MM.1S (cell line): ENCODE measurements at places on chromosomes 5 and 9.

DNA sequence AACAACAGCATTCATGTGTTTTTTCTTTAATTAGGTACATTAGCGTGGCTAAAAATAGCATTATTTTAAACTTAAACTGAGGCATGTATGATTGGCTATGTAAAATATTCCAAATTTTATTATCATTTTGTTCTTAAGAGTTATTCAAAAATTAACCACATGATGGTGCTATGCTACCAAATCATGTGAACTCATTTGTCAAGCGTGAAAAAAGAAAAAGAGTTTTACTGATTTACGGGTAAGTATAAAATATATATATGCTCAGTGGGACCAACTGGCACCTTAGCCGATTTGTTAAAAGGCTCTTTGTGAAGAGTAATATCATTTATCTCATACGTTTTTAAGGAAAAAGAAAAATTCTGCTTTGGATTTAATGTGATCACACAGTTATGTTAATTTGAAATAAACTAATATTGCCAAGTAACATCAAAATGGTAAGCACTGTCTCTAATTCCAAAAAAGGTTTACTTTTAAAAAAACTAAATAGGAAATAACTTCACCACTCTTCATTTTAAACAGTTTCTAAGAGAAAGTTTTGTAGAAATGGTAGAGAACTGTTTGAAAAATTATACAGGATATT lies 1042.3 kb downstream of the CDH12 start:
- DNase-seq: peak; percentile 34

- DNase-seq: no peak
Measured at GRCh38 chr5:41883243-41883642, 13.0 kb upstream of the OXCT1 start.

DNA sequence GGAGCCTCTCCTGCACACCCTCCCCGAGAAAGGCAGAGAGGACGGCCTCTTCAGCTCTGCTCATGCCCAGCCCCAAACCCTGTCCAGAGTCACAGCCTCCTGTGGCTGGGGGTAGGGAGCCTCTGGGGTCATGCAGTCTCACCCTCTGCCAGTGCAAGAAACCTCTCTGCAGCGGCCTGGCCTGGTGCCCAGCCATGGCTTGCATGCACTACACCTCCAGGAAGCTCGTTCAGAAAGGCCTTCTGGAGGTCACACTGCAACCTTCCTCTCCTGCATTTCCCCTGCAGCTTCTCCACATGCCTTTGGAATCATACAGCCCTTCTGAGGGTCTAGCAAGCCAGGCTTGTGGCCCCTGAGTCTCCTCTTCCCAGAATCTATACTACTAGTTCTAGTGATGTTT lies 17.9 kb downstream of the CSF1R start:
- DNase-seq: no peak

DNA sequence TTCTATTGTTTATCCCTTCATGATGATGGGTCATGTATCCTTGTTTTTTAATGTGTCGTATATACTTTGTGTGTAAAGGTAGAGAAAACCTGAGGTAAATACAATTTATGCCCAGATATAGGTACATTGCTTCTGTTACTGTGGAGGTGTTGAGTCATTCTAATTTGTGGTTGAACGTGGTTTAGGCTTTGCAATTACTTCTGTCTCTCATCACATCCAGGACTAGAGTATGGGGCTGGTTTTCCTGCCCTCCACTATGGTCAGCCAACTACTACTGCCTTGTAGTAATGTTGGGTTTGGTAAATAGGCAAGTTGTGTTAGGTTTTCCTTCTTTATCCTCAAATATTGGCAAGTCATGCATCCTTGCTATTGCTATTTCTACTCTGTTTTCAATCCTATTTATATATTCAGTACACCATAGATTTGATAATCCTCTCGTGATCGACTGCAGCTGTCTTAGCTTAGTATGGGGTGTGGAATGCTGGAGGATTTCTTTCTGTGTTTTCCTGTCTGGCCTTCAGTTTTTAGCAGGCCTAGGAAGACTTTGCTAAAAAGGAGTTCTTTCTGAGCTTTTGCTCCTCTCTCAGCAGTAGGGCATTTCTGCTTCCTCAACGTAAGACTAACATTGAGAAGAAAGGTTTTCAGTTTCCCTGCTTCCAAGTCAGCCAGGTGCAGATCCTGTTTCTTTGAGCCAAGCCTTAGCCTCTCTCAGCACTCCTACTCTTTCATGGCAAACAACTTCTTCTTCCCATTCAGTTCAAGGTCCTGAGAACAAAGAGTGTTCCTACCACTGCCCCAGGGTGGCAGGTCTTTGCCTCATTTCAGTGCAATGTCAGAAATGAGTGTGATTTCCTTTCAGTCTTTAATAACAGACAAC lies 844.4 kb upstream of the CDH18 start:
- DNase-seq: no peak

- peak; percentile 42 for DNase-seq
Measured at GRCh38 chr5:128498844-128499455, 39.1 kb downstream of the FBN2 start.

- no peak for DNase-seq
Measured at GRCh38 chr5:145450286-145450885, 384.8 kb downstream of the PRELID2 start.

DNA sequence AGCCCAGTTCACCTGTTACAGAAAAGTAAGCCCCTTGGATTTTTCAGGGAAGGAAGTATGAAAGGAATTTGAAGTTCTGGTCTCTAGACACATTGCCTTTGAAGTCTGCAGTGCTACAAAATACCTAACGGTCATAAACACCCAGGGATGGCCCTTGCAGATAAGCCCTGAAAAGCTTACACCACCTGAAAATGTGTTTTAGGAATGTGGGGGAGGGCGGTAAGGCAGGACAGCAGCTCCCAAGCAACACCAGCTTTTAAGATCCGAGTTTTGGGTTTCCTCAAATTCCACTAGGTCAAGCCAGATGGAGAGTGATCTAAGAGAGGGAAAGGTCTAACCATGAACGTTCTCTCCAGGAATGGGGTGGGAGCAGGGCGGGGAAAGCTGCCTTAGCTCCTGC lies 114.1 kb upstream of the PANK3 start:
- DNase-seq: no peak

DNA sequence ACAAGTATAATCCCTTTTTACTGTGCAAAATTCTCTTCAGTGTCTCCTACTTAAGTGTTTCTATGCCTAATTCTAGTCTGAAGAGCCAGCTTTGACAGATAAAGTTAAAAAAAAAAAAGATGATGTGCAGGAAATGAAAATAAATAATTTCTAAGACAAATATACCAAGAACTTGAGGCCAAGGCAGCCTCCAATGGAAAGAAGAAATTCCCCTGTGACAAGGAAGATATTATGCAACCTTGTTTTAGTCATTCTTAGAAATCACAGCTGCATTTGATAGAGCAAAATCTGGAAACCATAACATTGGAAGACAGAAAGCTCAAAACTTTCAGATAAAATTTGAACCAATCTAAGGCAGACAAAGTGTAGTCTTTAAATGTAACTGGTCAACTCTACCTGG lies 375.9 kb upstream of the TLE4 start:
- DNase-seq: no peak

GRCh38 chr5:140182803-140183367 lies 7.9 kb downstream of the CYSTM1 start:
- no peak for DNase-seq

DNA sequence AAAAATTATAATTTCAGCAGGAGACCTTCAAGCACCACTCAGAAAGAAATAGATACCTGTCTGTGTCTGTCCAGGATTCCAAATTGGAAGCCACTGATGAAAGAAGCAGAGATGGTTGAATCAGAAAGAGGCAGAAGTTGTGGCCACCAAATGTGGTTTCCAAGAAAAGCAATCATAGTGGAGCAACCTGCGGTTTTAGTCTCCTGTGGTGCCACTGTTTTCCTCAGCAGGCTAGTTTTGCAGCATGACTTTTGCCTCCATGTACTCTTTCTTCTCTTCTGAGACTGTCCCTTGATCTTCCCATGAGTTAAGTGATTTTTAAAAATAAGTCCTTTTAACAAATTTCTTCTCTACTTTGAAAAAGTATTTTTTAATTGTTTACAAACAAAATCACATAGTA lies 535.8 kb downstream of the CYLC2 start:
- no peak for DNase-seq

DNA sequence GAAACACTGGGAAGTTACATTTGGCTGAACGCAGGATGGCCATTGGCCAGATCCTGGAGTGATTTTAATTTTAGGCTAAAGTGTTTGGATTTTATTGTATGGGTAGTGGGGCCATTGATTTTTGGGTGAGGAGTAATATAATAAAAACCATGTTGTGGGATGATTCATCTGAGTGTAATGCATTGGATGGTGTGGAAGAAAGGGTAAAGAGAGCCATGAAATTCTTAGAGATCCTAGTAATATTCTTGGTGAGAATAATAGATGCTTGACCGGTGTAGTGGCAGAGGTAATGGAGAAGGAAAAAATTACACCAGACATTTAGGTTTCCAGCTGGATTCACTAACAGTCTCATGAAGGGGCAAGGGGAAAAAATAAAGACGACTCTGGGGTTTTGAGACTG lies 158.1 kb downstream of the NPR3 start:
- no peak for DNase-seq

GRCh38 chr9:98763986-98764745 lies 32.2 kb downstream of the ANKS6 start:
- DNase-seq: no peak

DNA sequence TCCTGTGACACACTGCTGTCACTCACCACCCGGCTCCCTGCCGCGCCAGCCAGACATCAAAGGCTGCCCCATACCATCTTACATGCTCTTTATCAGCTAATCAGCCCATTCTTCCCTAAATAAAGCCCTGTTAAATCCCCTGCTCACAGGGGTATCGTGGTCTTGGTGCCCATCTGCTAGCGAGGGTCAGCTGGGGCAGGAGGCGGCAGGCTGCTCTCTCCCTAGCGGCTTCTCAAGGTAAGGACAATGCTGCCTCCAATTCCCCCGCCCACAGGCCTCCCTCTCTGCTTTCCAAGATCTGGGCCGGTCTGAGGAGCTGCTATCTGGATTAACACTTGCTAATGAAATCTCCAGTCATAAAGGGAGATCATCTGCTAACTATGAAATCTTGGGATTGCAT lies 26.8 kb downstream of the BARHL1 start:
- no peak for DNase-seq

DNA sequence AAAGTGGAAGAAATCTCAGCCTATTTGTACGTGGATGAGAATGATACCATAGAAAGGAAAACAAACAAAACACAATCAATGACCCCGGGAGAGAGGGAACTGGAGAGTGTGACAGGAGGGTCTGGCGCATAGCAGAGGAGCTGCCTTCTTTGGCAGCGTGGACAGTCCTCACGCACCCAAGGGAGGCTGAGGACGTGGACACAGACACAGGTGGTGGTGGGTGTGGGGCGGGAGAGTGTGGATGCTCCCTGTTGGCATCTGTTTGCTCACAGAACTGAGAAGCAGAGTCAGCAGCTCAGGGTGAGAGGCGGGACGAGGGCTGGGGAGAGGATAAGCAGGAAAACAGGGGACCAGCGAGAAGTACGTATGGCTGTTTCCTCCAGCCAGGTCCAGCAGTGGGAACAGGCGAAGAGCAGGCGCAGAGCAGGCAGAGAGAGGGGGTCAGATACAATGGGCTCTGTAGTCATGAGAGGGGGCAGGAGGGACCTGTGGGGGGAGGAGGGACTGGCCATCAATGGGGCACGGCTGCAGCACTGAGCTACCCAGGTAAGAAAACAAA lies 10.0 kb downstream of the CMBL start:
- no peak for DNase-seq

DNA sequence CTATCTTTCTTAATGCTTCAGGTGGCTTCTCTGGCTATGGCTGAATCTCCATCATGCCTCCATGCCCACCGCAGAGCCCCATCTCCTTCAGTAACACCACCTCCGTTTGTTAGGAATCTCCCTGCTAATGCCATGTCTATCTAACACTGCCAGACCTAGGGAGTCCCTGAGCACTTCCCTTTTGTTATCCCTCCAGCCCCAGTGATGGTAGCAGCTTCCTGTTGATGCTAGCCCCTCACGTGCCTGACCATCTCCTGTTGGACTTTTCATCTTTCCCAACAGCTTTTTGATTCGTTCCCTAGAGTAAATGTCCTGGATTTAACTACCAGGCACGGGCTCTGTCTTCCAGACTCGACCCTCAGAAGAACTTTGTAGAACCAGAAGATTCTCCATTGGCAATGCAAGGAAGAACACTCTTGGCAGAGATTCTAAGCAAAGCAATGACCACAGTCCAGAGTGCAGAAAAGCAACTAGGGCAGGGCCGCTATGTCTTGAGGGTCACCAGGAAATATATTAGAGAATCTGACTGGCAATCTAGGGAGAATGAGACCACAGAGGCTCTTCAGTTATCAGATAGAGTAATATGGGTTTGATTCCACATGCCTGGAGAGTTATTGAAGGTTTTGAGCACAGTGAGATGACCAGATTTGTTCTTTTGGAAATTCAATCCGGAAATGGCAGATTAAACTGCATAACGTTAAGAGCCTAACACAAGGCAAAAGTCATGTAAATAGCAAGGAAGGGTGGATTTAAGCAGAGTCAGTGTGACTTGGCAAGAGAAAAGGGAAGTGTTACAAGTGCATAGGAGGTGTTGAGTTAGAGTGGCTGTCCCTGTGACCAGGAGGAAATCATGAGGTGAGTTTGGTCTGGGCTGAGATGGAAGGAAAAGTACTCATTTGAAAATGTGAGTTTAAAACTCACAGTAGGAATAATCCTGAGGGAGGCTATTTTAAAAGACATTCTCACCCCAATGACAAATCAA lies 555.2 kb downstream of the ACTL7B start:
- no peak for DNase-seq
